Left forelimb (tissue), 1 donor: ENCODE measurements at places on chromosomes 4 and X.

GRCh38 chr4:83504503-83504902, 19.6 kb upstream of the ABRAXAS1 start:
- DNase-seq, result no peak

GRCh38 chr4:114091546-114091945, 112.1 kb upstream of the ARSJ start:
- no peak for DNase-seq

DNA sequence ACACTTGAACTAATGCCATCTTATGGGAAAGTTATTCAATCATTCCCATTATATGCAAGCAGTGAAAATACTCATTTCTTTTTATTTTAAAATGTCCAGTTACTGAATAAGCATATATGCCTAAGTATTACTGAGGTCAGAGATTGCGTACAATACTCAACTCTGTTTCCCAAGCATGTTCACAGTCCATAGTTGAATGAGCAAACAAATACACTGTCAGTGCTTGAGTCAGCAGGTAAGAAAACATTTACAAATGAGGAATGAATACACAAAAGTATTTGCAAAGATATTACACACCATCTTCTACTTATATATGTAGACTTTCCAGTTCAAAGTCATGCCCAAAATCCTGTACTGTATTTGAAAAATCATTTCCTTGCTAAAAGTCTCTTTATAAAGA, 74.1 kb downstream of the TSPAN5 start:
- no peak for DNase-seq

- no peak for DNase-seq
Measured at GRCh38 chrX:10875995-10876394, 235.1 kb upstream of the HCCS start.

GRCh38 chrX:7480721-7481120, 332.8 kb upstream of the PUDP start:
- no peak for DNase-seq

GRCh38 chr4:156487107-156487506, 484.5 kb downstream of the PDGFC start:
- DNase-seq, result no peak

DNA sequence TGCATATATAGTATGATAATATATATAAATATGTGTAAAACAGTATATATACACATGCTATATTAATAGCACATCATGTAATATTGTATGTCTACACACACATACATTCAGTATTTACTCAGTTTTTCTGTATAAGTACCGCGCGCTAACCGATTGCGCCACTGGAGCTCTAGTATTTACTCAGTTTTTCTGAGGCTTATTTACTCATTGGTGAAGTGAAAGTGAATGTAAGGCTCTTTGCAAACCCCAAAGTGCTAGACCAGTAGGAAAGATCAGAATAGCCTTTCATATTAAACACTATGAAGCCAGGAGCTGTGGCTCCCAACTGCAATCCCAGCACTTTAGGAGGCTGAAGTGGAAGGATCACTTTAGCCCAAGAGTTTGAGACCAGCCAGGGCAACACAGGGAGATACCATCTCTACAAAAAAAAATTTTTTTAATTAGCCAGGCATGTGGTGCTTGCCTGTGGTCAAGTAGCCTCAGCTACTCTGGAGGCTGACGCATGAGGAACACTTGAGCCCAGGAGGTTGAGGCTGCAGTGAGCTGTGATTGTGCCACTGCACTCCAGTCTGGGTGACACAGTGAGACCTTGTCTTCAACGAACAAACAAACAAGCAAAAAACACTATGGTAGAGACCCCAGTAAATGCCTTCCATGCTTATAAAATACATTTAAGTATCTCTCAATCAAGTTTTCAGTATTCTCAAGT, 125.8 kb downstream of the KIT start:
- no peak for DNase-seq

GRCh38 chrX:8879750-8880149, 78.6 kb upstream of the FAM9A start:
- no peak for DNase-seq

DNA sequence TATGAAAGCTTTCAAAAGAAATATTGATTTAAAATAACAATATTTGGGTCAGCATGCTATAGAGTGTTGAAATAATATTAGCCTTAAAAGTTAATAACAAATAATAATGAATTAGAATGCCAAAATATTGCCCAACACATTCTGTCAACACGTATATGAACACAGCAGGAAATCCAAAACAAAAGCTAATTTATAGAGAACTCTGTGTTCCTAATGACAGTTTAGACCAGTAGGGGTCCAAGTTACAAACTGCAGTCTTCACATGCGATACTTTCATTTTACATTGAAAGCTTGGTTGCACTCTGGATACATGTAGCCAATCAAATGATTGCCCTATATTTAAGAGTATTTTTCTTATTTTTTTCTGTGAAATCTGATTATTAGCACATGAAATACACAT, 274.4 kb downstream of the DCTD start:
- no peak for DNase-seq

- DNase-seq, result no peak
Measured at GRCh38 chrX:124256629-124257380, 75.7 kb upstream of the TEX13D start.

DNA sequence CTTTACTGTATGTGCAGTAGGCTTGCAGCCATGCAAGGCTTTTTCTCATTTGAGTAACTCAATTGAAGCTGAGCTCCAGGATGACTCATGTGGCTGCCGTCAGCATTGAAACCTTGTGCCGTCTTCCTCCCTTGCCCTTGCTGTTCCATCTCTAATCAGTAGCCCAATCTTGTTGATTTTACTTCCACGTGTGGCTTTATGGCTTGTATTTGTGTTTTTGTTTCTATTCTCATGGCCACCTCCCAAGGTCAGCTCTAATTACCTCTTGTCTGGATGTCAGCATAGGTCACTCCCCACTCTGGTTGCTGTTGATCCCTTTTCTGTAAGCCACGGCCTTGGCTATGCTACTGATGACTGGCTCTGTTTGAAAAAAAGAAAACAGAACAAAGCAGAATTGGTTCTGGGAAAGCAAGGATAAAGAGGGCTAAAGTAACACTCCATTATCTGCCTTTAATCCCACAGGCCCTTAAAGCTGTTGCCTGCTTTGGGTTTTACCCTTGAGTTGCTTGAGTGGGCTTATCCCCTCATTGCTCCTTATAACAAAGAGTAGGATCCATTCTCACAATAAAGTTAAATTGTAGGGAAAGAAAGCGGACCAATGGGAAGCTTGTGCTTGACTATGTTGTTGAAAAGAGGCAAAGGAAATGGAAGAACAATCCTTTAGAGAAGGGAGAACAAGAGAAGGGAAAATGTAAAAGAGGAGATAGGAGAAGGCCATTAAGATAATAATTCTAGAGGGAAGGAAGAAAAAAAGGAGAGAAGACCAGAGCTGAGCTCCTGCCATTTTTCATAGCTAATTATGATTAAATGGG, 173.9 kb upstream of the PGRMC2 start:
- no peak for DNase-seq

DNA sequence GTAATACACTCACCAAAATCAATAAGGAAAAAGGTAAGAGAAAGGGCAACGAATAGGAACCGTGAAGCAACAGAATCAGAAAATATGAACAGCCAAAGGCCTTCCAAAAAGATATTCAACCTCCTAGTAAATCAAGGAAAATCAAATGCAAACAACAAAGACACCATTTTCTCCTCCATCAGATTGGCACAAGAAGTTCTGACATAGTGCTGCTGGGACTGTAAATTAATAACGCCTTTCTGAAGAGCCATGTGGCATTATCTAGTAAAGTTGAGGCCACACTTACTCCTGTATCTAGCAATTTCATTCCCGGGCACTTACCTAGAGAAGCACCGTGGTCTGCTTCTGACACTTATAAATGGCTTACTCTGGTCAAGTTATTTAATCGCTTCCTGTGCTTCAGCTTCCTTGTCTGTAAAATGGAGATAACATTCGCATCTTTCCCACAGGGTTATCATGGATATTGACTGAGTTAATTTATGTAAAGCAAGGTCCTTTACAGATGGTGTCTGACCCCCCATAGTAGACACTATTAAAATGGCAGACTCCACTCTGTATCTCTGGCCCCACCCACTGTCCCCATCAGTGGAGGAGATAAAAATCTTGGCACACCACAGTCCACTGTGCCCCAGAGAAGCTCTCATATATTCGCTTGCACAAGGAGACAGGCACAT, 20.5 kb upstream of the ENPP6 start:
- DNase-seq, result no peak

- DNase-seq, result no peak
Measured at GRCh38 chr4:153275380-153276276, 68.9 kb upstream of the MND1 start.

DNA sequence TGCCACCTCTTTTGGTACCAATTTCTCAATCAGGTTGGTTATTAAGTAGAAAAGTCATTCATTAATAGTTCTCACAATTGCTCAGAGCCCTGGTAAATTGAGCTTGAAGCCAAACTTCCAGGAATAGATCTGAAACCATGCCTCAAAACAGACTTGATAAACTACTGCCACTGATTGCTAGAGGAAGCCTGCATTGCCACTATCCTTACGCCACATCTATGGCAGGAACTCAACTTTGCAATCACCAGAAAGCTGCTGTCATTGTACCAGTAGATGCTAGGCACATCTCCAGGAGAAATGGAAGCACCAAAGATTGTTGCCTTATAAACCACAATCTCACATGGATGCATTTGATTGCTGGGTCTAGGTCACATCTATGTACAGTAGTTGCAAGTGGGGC, 21.6 kb upstream of the TSPAN7 start:
- no peak for DNase-seq

- no peak for DNase-seq
Measured at GRCh38 chr4:158496030-158496741, 25.5 kb upstream of the RXFP1 start.

GRCh38 chrX:40470830-40471429, 109.8 kb upstream of the ATP6AP2 start:
- no peak for DNase-seq

GRCh38 chr4:123832173-123833026, 435.8 kb downstream of the SPRY1 start:
- peak; percentile 88 for DNase-seq

DNA sequence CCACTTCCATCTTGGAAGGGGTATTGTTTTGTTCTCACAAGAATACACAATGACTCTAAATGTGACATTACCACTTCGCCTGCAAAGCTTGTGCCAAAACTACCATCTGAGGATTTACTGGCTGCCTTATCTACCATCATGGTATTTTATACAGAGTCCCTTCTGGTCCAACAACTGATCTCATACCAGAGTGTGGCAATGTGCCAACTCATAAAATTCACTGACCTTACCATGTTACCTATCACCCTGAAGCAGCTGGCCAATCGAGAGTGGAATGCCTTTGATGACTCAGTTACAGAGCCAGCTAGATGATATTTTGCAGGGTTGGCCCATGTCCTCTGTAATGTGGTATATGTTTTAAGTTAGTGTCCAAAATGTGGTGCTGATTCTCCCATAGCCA, 3.8 kb upstream of the SERPINA7 start:
- DNase-seq, result no peak

- DNase-seq, result no peak
Measured at GRCh38 chrX:151346931-151347543, 50.0 kb upstream of the VMA21 start.

DNA sequence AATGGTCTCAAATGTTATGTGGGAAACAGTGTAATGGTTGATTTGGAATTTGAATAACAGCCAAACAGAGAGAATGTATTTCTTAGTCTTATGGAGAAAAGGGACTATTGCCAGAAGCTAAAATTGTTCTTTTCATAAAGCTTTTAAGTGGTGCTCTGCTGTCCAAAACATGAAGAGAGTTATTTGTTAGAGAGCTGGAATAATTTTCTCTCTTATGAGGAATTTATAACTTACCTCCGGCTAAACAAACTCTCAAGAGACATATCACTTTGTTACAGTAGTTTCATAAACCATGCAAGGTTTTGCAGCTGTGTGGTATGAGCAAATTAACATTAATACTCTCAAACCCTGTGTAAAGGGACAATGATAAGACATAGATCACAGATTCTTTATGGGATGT, 28.6 kb downstream of the SULT1B1 start:
- DNase-seq, result no peak

DNA sequence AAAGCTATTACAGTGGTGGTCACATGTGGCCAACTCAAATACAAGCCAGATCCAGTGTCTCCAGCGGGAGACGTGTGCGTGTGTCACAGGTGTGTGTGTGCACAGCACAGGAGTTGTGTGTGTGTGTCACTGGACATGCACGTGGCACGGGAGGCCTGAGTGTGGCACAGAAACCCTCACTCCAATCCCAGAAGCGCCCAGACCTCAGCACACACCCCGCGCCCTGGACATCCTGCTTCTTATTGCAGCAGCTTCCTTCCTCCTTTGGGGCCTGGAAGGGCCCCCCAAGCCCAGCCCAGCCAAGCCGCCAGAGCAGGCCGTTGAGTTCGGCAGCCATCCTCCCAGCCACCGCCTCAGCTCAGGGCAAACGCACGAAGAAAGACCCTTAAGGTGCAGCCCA, 37.9 kb downstream of the ACOX3 start:
- DNase-seq, result no peak

DNA sequence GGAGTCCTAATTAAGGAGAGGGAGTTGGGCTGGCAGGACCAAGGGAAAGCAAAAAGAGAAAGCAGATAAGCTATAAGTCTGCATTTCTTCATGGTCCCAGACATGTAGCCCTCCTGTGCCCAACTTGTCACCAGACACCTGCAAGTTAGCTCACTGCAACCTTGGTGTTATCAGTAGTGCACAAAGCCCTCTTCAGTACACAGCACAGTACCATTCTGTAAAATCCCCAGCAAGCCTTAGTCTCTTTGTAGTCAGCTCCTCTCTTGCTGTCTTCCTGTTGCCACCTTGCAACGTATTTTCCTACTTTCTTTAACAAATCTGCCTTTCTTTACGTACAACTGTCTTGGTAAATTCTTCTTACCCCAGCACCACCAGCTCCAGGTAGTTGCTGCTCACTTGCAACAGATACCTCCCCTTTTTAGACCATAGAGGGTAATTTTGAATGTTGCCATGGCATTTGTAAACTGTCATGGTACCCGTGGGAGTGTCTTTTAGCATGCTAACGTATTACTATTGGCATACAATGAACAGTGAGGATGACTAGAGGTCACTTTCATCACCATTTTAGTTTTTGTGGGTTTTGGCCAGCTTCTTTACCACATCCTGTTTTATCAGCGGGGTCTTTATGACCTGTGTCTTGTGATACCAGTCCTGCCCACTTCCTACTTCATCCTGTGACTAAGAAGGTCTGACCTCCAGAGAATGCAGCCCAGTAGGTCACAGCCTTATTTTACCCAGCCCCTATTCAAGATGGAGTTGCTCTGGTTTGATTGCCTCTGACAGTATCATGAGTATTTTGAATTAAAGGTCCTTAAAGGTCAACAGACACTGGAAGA, 28.3 kb upstream of the AP1S2 start:
- no peak for DNase-seq

DNA sequence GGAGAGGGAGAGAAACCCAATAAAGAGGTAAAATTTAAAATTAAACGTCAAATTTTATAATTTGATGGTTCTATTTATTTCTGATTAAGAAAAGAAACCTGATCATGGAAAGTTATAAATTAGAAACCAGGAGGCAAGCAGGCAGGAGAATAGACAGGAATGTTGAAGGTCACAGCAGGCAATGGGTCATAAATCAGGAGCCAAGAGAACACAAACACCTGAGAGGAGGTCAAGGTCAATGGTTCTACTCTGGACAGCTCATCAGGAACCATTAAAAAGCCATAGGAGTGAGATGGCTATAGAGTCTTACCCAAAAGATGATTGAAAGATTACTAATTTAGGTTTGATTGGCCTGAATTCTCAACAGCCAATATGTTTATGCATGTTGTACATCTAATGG, 126.9 kb upstream of the HCCS start:
- DNase-seq, result no peak

GRCh38 chr4:76822303-76822702, 75.6 kb downstream of the SOWAHB start:
- DNase-seq, result no peak

GRCh38 chr4:181301735-181302710, 941.2 kb upstream of the TENM3 start:
- DNase-seq, result no peak
